ENCODE measurements at places on chromosomes 2 and 18.

DNA sequence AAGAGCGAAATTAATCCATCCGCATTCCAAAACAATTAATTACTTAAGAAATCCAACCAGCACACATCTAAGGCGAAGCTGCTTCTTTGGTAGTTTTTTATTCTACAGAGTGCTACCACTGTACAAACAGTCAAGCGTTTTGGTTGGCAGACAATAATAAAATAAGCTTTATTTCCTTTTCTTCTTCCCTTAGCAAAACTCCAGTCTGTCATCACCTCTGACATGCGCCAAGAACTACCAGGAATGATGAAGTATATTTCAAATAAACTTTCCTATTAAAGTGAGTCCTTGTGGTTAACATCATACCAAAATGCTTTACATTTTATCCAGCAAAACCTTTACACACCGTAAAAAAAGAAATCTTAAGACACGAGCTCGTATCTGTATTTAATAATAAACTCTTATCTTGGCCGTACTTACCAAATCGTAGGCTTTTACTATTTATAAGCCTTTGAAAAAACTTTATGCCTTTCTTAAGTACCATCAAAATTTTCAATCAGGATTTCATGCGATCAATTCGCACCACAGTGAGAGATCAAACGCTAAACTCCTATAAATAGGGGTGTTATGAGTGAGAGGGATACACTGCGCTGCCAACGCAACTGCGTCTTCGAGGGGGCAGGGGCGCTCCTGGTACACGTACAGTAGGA, 1.3 kb downstream of the ATL2 start:
- DNase-seq: peak; percentile 19

DNA sequence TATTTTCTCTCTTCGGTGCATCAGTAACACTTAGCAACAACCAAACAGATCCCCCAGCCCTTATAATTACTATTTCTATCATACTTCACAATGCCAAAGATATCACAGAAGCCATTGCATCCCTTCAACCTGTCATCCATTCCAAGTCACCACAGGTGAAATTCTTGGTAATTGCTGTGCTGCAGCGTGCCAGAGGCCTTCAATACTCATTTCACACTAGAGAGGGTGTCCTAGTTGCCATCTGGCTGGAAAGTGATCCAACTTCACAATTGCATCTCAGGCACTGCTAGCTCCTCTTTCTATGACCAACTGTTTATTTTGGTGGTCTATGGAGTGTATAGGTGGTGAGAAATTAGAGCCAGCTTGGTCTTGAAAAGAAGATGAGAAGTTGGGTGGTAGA, 131.2 kb downstream of the NUP35 start:
- no peak for DNase-seq

- DNase-seq: peak; percentile 39
These were observed 12.4 kb downstream of the CNNM4 start for GRCh38 chr2:96772903-96773671.

- no peak for DNase-seq
These were observed 131.9 kb downstream of the GLI2 start for GRCh38 chr2:120867290-120868241.

- DNase-seq: no peak
These were observed 121.2 kb upstream of the SLC35G4 start for GRCh38 chr18:11488175-11488574.

GRCh38 chr2:142299021-142299420, 168.2 kb upstream of the LRP1B start:
- DNase-seq: no peak

DNA sequence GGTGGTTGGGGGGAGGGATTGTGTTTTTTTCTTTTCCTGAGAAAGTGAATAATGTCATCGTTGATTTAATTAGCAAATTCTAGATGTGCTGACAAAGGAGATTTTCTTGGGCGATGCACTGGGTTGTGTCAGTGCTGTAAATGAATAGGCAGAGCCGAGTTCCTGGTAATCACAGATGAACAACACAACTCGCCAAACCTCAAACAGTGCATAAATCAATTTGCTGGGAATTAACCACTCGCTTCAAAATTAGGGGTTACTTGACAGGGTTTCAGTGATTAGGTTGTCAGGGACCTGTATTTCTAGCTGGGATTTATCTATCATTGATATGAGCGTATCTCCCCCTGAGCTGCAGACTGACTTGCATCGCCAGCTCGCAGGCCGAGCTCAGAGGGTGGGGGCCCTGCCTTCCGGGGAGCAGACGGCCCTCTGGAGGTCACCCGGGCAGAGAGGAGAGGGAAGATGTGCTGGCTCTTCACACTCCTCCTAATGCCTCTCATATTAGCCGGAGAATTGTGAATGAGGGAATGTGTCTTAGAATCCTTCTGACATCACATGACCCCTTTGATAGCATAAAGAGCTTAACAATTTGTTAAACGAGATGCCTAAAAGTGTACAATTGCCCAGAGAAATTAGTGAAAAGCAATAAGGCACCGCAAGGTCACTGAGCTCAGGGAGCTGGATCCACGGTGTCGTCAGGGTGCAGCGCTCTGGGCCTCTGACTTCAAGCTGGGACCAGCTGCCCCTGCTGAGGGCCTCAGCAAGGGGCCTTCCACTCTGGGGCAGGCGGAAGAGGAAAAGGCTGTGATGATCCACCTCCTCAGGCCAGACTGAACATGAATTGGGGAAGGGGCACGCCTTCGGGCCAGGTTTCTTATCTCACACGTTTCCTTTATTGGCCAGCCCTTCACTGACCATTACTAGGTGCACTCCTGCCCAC, 48.9 kb downstream of the SMIM21 start:
- no peak for DNase-seq

DNA sequence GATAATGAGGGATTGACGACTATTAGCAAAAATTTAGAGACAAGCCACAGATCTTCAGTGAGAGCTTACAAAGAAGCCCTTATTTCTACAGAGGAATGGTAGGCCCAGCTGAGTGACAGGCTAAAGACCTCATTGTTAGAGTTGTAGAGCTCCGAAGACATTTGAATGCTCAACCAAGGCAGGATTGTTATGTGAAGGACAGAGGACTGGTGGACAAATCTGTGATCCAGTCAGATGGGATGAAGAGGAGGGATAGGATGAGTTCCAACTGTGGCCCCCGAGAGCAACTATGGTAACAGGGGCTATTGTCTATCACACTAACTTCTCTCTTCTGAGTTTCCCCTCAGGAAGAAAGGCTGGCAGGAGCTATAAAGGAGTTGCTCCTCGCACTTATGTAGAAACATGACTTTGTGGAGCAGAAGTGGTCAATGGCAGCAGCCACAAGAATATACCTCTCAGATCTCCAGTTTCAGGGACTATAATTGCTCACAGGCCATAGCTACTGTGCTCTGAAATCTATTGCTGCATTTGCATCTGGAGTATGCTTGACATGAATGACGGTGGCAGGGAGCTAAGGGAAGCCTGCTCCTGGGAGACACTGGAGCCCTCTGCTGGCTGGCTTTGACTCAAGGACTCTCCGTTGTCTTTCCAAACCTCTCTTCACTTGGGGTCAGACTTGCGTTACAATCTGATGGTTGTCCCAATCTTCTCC, 50.3 kb upstream of the GREB1L start:
- no peak for DNase-seq

GRCh38 chr2:113964436-113964835, 74.5 kb downstream of the ACTR3 start:
- DNase-seq: no peak

- DNase-seq: no peak
These were observed 394.0 kb downstream of the ZNF521 start for GRCh38 chr18:24958001-24958400.

DNA sequence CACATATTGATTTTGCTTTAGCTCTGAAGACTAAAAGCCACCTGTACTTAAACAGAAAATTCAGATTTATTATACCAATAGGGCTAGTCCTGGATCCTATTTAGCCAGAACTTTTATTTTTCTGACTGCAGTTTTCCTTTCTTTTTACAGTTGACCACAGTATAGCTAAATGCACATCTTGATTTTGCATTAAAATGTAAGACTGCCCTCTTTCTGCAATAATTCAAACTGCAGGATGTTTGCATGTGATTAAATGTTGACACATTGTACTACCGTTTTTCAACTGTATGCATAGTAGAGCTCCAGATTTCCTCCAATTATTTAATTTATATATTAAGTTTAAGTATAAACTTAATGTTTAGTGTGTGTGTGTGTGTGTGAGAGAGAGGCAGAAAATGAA, 1262.9 kb downstream of the SUCLG1 start:
- no peak for DNase-seq

DNA sequence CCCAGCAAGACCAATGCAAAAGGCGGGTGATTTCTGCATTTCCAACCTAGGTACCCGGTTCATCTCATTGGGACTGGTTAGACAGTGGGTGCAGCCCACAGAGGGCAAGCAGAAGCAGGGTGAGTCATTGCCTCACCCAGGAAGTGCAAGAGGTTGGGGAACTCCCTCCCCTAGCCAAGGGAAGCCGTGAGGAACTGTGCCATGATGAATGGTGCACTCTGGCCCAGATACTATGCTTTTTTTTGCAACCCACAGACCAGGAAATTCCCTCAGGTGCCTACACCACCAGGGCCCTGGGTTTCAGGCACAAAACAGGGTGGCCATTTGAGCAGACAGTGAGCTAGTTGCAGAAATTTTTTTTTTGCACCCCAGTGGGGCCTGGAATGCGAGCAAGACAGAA, 662.6 kb upstream of the ACVR2A start:
- DNase-seq: peak; percentile 44

DNA sequence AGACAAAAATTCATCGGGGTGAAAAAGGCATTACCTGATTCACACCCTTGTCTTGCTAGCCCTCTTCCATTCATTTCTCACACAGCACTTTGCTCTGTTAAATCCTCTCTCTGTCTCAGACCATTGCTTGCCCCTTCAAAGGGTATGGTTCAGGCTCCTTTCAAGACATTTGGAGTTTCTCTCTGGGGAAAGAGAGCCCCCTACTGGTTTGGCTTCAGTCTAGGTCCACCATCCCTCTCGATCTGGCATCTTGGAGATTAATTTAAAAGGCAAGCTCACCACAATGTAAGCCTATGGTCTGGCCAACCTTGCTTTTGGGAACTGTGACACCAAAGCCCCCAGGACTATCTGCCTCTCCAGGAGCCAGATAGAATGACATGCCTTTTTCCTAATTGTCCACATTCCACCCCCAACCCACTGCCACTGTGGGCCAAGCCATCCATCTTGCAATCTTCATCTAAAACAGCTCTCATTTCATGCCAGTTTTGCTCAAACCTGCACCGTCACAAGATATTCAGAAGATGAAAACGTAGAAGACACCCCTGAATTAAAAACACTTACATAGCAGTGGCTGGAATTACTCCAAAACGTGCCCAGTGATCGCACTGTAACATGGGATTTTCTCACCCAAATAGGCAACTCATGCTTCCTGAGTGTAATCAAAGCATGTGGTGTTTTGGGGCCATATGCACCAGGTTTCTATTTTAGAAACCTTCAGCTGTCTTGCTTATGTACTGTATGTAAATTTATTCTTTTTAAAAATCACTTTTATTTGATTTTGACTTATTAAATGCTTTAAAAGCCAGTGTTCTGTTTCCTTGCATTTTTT, 93.9 kb downstream of the FARSB start:
- DNase-seq: peak; percentile 5

- no peak for DNase-seq
These were observed 56.4 kb downstream of the PTPN2 start for GRCh38 chr18:12827588-12827987.

- DNase-seq: no peak
These were observed 1531.9 kb upstream of the ACVR2A start for GRCh38 chr2:146312899-146313298.

DNA sequence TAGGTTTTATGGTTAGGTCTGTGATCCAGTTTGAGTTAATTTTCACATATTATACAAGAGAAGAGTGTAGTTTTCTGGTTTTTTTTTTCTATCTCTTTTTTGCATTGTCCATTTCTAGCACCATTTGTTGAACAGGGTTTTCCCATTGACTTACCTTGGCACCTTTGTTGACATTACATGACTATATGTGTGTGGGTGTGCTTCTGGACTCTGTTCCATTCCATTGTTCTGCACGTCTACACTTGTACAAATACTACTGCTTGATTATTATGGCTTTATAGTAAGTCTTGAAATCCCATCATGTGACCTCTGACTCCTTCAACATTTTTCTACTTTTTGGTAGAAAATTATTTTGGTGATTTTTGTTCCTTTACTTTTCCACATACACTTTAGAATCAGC, 38.7 kb downstream of the UBE2F start:
- no peak for DNase-seq

GRCh38 chr2:85706063-85706462, 11.9 kb downstream of the GNLY start:
- no peak for DNase-seq

GRCh38 chr2:170277951-170278350, 100.0 kb downstream of the MYO3B start:
- no peak for DNase-seq

GRCh38 chr2:85154048-85154753, 21.0 kb downstream of the TCF7L1 start:
- no peak for DNase-seq

DNA sequence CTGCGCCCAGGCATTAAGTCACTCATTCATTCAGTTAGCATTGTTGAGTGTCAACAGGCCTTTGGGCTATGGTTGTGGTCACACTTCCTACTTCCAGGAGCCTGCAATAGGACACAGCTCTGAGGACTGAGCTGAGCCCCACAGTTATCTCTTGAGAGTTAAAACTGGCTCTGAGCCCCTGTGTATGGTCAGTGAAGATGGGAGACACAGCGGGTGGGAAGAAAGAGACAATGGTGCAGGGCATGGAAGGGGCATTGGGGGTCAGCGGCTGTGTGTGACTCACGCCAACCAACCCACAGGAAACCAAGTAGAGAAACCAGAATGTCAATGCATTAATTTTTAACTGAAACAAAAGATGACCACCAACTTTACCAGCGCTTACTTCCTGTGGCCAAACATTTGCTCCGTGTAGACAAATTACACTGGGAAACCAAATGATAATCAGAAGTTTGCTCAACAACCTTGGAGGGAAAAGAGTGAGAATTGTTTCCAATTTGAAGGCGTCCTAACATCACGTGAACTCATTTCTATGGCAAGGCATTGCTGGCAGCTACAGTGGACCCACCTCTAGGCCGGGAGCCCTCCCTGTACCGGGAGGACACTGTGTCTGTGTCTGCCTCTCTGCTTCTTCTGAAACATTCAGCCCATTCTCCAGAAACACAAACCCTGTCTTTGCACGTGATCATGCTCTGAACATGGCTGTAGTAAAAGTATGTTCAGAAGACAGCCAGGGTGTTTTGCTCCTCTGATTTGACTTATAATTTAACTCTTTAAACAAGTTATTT, 212.0 kb upstream of the ID2 start:
- DNase-seq: no peak

DNA sequence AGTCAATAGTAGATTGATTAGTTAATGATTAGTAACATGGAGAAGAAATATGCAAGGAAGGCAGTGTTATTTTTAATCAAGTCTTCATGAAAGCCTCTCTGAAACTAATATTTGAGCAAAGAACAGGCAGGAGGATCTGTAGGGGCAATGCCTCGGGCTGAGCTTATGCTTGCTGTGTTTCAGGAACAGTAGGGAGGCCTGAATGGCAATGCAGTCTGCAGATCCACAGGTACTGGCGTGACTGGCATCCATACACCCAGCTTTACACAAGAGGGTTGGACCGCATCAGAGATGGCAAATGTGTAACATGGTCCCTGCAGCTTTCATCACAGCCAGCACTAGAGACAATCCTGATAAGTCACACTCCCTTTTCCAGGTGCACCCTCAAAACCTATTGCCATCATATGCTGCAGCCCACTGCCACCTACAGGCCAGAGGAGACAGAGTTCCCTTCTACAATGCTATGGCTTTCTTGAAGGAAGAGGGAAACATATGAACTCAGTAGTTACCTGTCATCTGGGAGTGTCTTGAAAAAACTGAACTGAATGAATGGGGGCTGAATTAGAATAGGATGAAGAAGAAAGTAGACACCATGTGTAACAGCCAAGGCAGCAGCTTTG, 582.4 kb upstream of the RAB6C start:
- DNase-seq: no peak
